Bronchial smooth muscle cell (primary cell): ENCODE measurements at places on chromosomes 2 and 18. TPM values are rescaled to one million over a fixed set of nuclear protein-coding genes. Genes with fewer than 3 reads are reported as not detected.

The PFN4 gene
- total RNA-seq = 0.43 and 0.63 TPM in 2 replicates

The VWC2L gene
- total RNA-seq = under 0.01 TPM in 1 of 2 replicates, not detected in the other

The FAM237A gene
- not detected in 2 replicates for total RNA-seq

The THSD7B gene
- not detected in 2 replicates for total RNA-seq

The TMEM198 gene
- 0.95 and 1.3 TPM in 2 replicates for total RNA-seq

The SP9 gene
- not detected in 2 replicates for total RNA-seq

The PLA2R1 gene
- 13.6 and 18.1 TPM in 2 replicates for total RNA-seq

The DUSP19 gene
- total RNA-seq = 3.0 and 4.1 TPM in 2 replicates

The ME2 gene
- 19.2 and 24.1 TPM in 2 replicates for total RNA-seq

The COL6A3 gene
- total RNA-seq = 1,632 and 2,334 TPM in 2 replicates

The MOB4 gene
- total RNA-seq = 18.9 and 19.8 TPM in 2 replicates

The CCBE1 gene
- 14.2 and 24.9 TPM in 2 replicates for total RNA-seq

The FZD7 gene
- 30.3 and 71.2 TPM in 2 replicates for total RNA-seq

The AMER3 gene
- under 0.01 TPM in 1 of 2 replicates, not detected in the other for total RNA-seq

The CFAP221 gene
- not detected in 2 replicates for total RNA-seq

The SYT4 gene
- total RNA-seq = not detected in 2 replicates

The VAMP8 gene
- total RNA-seq = 2.5 and 4.4 TPM in 2 replicates

The DNAJC5G gene
- total RNA-seq = not detected in 2 replicates

The RHOB gene
- 33.0 and 77.7 TPM in 2 replicates for total RNA-seq

The KLHL14 gene
- not detected in 2 replicates for total RNA-seq

The TTR gene
- total RNA-seq = not detected in 2 replicates

The EVA1A gene
- total RNA-seq = 5.8 and 19.2 TPM in 2 replicates

The HTR2B gene
- total RNA-seq = 11.7 and 13.4 TPM in 2 replicates

The MZT2B gene
- 126 and 277 TPM in 2 replicates for total RNA-seq

The REG1B gene
- not detected in 2 replicates for total RNA-seq

The MAP3K19 gene
- total RNA-seq = not detected in 2 replicates

The CELF4 gene
- total RNA-seq = not detected in 2 replicates

The CIDEA gene
- 0.63 TPM in 1 of 2 replicates, not detected in the other for total RNA-seq

The FABP1 gene
- 0.09 TPM in 1 of 2 replicates, not detected in the other for total RNA-seq

The SPC25 gene
- 1.1 and 1.4 TPM in 2 replicates for total RNA-seq

The SRD5A2 gene
- total RNA-seq = not detected in 2 replicates

The IL1RL1 gene
- total RNA-seq = 0.17 and 0.32 TPM in 2 replicates

The ITPRIPL1 gene
- 2.7 and 3.7 TPM in 2 replicates for total RNA-seq

The NT5DC4 gene
- total RNA-seq = not detected in 2 replicates

The REL gene
- 1.7 and 2.7 TPM in 2 replicates for total RNA-seq

The SERPINB13 gene
- total RNA-seq = 0.16 TPM in 1 of 2 replicates, not detected in the other

The MAPK4 gene
- under 0.01 TPM in 1 of 2 replicates, not detected in the other for total RNA-seq

The LIMS3 gene
- total RNA-seq = 0.34 and 1.6 TPM in 2 replicates

The ATP6V1B1 gene
- total RNA-seq = 0.79 and 1.3 TPM in 2 replicates

The REEP1 gene
- total RNA-seq = under 0.01 TPM in 1 of 2 replicates, not detected in the other

The ATOH8 gene
- 24.6 and 29.5 TPM in 2 replicates for total RNA-seq

The TMEM163 gene
- total RNA-seq = not detected in 2 replicates

The IRS1 gene
- 11.7 and 14.5 TPM in 2 replicates for total RNA-seq

The ALLC gene
- not detected in 2 replicates for total RNA-seq

The LOXHD1 gene
- total RNA-seq = not detected in 2 replicates
